GM12891 (cell line): ENCODE measurements at places on chromosomes 3 and 15.

DNA sequence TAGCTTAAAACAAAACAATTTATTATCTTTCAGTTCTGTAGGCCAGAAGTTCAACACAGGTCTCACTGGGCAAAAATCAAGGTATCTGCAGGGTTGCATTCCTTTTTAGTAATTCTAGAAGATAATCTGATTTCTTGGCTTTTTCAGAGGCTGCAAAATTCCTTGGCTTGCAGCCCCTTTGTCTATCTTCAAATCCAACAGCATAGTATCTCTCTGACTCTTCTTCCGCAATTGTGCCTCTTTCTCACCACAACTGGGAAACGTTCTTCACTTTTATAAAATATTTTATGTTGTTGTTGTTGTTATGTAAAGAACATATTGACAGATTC, 218.7 kb downstream of the STXBP5L start:
- DNase-seq, result no peak

DNA sequence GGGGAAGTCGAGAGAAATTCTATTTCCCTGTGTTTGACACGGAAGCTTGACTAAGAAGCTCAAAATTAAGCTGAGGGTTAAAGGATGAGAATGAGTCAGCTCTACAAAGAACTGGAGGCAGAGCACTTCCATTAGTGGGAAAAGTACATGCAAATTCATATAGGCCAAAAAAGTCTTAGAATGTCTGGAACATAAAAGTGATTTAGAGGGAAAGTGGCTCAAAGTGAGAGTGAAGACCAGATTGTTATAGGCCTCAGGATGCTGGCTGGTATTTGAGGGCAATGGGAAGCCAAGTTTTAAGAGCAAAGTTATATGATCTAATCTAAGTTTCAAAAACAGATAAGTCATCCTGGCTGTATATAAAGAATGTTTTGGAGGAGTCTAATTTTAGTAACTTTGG, 857.3 kb downstream of the NAALADL2 start:
- DNase-seq, result no peak

- DNase-seq, result no peak
These were observed 22.6 kb downstream of the CRTC3 start for GRCh38 chr15:90552162-90552928.

GRCh38 chr3:88009066-88009465, 49.7 kb downstream of the CGGBP1 start:
- no peak for DNase-seq

GRCh38 chr3:97927704-97928103, 44.5 kb downstream of the RIOX2 start:
- no peak for DNase-seq

- no peak for DNase-seq
These were observed 35.2 kb upstream of the ARL14 start for GRCh38 chr3:160641665-160642309.

DNA sequence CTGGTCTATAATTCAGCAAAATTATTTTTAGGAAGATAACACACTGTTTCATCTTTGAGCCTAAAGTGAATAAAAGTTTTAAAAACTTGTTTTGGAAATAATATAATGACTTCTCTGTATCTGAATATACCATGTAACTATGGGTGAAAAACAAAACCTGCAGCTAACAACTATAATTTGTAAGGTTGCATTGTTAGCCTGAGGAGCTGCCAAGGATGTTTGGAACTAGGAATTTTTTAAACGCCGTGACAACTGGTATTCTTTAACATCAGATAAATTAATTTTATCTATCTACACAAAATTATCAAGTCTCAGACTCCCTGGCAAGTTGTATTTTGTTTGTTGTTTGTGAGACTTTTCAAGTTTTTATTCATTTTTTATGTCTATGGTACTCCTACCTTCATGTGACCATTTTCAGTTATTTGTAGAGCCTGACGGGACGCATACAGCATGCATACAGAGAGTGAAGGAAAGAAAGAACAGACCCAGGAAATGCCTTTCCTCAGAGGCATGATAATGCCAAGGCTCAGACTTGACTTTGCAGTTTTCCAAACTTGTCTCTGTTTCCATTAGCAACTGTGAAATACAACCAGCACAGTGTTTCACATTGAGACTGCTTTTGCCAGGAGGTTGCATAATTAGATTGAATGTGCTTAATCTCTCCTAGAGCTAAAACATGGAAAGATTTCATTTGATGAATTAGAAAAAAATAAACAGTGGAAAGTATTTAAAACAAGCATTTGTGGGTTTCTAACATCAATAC, 60.8 kb upstream of the ARHGEF26 start:
- DNase-seq, result no peak

GRCh38 chr3:103056542-103056941, 621.7 kb downstream of the ZPLD1 start:
- DNase-seq, result no peak

- DNase-seq, result no peak
These were observed 175.3 kb downstream of the UACA start for GRCh38 chr15:70587896-70588567.

GRCh38 chr15:95872366-95872771, 458.1 kb upstream of the NR2F2 start:
- DNase-seq, result no peak

- DNase-seq, result no peak
These were observed 389.6 kb downstream of the MFSD1 start for GRCh38 chr3:159191447-159191846.

DNA sequence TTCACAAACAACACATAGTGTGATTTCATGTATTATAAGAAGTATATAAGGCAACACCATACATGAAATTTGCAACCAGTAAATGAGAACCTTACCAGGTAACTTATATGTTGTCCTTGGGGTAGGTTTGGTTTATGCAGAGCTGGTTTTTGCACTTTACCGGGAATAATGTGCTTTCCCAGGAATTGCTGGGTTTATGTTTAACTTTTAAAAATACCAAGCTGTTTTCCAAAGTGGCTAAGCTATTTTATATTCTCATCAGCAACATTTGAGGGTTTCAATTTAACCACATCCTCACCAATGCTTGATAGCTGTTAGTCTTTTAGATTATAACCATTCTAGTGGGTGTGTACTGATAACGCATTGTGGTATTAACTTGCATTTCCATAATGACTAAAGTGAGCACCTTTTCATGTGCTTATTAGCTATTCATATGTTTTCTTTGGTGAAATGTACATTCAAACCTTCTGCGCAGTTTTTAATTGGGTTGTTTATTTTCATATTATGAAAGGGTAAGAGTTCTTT, 71.6 kb downstream of the KY start:
- DNase-seq, result no peak

- no peak for DNase-seq
These were observed 21.0 kb downstream of the GLB1 start for GRCh38 chr3:33075995-33076394.

GRCh38 chr15:76996076-76996525, 1.2 kb downstream of the PSTPIP1 start:
- no peak for DNase-seq

- no peak for DNase-seq
These were observed 2.0 kb upstream of the OR5H6 start for GRCh38 chr3:98262046-98262445.

DNA sequence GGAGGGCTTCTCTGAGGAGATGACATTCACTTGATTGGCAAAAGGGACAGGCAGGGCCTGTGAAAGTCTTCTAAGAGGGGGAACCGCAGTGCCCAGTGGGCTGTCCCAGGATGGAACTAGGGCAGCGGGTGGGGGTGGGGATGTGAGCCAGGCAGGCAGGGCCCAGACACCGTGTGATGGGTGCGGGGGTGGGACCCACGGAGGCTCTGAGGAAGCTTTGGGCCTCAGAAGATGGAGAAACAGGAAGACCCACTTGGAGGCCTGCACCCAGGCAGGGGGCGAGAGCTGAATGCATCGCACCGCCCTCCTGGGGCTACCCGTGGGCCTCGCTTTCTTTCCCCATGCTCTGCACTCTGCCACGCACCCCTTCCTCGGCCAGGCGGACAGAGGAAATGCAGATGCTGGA, 32.9 kb upstream of the ACAD9 start:
- DNase-seq, result no peak

- DNase-seq, result no peak
These were observed 211.4 kb upstream of the LRIG1 start for GRCh38 chr3:66712210-66712609.

DNA sequence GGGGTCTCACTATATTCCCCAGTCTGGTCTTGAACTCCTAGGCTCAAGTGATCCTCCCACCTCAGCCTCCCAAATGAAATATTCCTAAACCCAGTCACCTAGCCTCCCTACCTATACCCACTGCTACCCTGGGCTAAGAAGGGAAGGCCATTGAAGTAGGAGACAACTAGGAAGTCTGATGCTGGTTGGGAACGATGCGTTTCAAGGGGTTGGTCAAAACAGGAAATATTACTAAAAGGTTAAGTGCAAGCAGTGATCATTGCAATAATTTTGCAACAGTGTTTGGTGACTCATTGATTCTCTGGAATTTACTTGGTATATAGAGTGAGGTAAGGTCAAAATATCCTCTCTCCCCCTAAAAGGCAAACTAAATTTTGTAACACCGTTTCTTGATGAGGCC, 4.6 kb upstream of the UQCRC1 start:
- no peak for DNase-seq

- DNase-seq, result no peak
These were observed 103.6 kb upstream of the ICE2 start for GRCh38 chr15:60582370-60583036.

GRCh38 chr3:29064085-29064484, 216.8 kb upstream of the RBMS3 start:
- DNase-seq, result no peak

DNA sequence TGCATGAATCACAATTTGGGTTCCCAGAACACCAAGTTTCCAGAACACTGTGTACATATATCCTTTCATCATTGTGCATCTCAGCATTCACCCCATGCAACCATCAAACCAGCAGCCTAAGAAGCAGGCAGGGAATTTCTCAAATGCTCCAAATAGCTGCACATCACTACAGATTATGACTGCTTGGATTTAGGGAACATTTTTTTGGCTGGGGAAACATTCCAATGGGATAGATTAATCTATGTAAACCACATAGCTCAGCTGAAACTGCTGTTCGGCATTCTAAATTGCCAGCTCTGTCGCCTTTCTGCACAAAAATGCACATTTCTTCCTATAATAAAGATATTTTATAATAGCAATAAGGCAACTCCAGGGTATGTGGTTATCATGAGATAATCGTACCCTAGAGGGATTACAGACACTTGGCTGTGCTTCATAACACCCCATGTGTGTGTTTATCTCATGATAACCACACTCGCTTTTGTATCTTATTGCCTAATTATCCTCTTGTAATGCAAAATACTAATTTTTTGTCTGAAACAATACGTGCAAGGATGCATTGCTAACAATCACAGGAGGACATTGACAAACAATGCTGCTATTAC, 483.7 kb upstream of the DPH6 start:
- DNase-seq, result no peak

DNA sequence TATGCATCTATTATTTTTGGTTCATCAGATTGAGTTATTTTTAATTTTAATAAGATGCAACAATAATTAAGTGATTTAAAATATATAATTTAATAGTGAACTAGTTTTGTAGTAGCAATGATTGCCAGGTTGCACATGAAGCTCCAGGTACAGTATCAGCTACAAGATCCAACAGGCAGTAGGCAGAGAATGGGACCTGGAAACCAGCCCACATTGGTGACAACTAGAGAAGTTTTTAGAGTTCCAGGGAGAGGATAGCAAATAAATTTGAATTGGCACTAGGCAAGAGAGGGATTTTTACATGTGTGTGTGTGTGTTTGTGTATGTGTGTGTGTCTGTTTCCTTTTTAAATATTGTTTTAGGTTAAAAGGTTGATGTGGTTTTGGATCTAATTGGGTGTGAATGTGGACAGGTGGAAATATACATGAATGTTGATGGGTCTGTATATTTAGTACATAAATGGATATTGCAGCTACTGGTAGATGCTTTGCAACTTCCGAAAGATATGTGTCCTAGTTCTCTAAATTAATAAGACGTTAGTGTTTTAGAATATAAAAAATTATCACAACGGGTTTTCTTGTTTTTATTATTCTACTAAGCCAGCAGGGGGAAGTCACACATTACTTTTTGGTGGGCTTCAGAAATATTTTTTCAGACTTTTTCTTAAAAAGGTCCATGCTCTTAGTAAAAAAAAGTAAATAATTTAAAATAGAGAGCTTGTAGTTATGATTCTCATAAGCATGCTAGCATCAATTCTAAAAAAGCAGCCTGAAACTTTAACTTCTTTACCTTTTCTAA, 110.1 kb upstream of the GBE1 start:
- DNase-seq, result no peak

DNA sequence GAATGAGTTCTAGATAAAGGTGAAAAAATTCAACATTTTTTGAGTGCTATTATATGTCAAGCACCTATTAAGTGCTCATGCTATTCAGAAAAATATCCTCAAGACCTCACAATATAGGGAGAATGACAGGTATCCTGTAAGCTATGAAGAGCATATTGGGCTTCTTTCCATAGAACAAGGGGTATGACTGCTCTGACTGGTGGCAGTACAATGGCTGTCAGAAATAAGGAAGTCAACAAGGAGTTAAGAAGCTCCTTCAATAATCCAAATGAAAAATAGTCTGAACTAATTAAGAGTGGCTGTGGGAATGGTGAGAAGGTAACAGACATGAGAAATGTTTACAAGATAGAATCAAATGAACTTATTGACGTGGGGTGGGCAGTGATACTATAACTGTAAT, 24.7 kb downstream of the NPTN start:
- no peak for DNase-seq

GRCh38 chr3:20064387-20064786, 24.1 kb downstream of the KAT2B start:
- DNase-seq, result no peak

DNA sequence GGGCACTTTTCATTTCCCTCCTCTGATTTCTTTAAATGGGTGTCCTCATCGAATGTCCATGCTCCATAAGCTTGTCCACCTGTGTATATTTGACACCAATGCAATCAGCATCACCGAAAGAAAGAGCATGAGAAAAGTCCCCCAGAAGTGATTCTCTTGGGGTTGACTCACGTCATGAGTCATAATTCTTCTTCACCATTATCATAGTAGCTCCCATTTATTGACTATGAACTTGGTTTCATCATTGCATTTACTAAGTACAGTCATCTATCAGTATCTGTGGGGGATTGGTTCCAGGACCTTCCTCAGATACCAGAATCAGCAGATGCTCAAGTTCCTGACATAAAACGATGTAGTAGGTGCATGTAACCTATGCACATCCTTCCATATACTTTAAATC, 372.5 kb upstream of the CFAP20DC start:
- no peak for DNase-seq

DNA sequence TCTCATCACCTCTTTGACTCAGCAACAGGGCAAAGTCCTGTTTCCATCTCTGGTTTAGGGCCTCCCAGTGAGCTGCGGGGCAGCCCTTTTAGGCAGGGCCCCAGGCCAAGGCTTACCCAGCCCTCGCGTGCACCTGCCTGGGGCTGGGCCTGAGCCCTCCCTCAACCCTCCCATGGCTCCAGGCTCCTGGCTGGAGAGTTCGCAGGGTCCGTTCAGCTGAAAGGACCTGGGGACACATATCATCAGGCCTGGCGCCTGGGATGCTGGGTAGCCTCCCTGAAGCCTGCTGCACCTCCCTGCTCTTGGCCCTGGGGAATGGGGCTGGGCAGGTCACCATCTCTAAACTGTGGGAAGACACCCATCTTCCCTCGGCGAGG, 29.7 kb downstream of the HDAC11 start:
- no peak for DNase-seq
